Activated CD4-positive, alpha-beta memory T cell treated with anti-CD3 and anti-CD28 coated beads for 36 hours (primary cell): ENCODE measurements at places on chromosomes 16 and 17.
A peak's percentile ranks its signal among the peaks of the same experiment; 100 is the strongest.

- peak; percentile 50 for DNase-seq
Observed at GRCh38 chr16:89330177-89330856, 112.8 kb downstream of the ZNF778 start.

- DNase-seq, result no peak
Observed at GRCh38 chr17:1286379-1287106, 7.1 kb downstream of the TRARG1 start.

- DNase-seq, result no peak
Observed at GRCh38 chr16:25097276-25097975, 14.1 kb upstream of the LCMT1 start.

DNA sequence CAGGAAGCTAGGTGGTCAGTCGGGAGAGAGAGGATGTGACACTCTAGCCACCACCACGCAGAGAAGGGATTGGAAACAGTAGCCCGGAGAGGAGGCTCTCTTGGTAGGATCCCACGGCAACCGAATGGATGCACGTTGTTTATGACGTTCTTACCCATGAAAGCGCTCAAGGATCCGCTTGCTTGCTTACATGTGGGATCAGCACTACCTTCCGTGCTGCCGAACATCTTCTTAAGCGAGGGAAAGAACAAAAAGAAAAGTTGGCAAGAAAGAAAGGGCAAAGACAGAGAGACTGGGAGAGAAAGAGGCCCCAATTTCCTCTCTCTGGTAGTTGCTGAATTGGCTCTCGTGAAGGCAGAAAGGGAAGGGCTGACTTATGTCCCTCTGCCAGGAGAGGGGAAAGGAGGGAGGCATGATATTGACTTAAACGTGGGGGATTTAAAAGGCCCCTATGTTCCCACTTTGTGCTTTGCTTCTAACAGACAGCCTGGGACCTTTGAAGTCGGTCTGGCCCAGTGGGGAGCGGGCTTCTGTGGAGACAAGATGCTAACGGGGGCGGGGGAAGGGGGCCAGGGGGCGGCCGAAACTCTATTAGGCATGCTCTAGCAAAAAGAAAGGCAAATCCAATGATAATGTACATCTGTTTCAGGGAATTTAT, 35.4 kb downstream of the SNX20 start:
- DNase-seq, result no peak

DNA sequence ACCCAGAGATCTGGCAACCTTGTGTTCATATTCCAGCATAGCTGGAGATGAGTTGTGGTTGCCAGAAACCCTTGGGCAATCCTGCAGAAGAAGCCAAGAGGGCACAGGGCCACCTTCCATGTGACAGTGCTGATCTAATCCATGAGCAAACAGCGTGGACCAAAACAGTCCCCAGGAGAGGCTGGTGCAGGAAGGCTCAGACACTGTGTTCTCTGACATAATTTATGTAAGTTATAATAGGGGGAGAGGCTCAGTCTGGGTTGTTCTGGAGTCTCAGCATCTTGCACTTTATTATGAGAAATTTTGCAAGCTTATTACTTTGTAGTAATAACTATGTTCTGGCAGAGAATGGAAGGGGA, 273.9 kb downstream of the HAPSTR1 start:
- no peak for DNase-seq

DNA sequence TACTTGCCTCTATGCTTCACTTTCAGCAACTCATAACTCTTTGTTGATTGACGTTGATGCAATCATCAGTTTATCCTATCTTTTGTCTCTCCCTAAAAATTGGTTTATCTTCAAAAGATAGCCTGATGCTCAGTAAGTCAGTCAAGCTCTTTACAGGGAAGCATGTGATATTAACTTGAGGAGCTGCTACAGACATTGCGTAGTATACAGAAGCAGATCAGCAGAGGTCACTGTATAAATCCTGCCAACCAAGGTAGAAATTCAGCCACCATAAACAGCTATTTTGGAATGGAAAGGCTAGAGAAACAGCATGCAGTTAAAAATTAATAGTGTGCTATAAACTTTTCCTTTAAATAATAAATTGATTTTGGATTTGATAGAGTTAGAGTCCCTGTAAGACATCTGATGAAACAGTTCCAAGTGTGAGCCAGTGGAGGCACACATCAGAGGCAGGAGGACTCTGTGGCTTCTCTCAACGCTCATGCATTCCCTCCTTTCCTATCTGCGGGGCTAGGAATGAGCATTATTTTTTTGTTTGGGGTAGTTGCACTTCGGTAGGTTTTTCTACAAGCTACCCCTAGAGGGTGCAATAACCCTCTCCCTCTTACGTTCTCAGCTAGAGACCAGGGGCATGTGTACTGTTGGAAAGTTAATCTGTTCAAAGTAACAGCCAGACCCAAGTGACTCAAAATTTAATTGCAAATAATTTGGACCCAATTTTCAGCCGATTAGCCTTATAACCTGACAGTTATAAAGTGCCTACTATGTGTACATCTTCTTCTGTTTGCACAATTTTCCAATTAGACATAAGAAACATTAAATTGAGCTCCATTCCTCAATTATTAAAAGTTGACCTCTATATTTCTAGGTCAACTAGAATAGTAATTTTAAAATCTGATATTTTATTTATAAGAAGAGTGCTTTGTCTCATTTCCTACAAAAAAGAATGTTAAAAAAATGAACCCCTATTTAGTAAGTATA, 647.7 kb upstream of the SOX9 start:
- DNase-seq, result no peak

DNA sequence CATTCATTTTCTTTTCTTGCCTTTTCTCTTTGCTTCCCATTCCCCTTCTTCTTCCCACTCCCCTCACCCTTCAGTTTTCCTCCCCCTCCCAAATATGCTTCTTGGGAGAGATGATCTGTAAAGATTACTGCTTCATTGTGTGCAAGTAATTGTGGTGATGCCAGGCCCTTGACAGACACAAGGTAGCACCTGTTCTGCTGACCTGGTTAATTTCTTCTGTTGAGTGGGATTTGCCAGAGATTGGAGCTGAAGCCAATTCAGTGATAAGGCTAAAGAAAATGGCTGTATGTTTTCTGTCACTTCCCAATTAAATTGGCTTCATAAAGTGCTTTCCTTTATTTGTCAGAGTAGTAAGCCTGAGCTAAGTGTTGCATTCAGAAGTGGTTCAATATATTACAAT, 44.5 kb downstream of the AATF start:
- no peak for DNase-seq

- DNase-seq, result no peak
Observed at GRCh38 chr17:4476017-4476416, 22.7 kb upstream of the SPNS2 start.

GRCh38 chr17:43953746-43954145, at the start of gene PYY:
PYY (minus strand) TSS chr17:43953940; CDS start chr17:43953483, 457 bp downstream.
- no peak for DNase-seq

GRCh38 chr17:5769593-5770354, 185.5 kb upstream of the NLRP1 start:
- DNase-seq, result no peak

- no peak for DNase-seq
Observed at GRCh38 chr17:18262641-18263040, 2.2 kb downstream of the MIEF2 start.

DNA sequence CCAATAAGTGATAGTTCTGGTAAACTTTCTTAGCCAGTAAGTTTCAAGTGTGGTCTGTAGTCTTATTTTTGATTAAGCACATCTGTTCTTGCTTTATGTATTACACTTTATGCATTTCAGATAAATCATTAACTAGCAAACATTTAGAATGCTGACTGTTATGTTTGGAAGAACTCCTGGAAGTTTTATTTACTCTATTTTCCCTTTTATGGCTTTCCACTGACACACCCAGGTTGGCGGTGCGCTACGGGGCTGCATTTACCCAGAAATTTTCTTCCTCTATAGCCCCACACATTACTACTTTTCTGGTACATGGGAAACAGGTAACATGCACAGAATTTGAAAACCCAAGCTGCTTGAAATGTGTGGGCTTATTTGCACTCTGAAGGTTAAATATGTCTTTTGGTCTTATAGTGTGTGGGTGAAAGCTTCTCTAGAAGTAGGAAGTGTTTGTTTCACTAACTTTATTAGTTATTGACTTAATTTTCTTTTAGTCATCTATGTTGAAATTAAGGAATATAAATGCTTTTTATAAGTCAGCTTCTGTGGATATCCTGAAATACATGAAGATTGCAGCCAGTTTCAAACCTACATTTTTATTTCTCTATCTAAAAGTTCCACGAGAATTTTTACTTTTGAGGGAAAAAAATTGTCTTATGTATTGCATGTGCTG, 203.7 kb downstream of the PHKB start:
- DNase-seq, result no peak

DNA sequence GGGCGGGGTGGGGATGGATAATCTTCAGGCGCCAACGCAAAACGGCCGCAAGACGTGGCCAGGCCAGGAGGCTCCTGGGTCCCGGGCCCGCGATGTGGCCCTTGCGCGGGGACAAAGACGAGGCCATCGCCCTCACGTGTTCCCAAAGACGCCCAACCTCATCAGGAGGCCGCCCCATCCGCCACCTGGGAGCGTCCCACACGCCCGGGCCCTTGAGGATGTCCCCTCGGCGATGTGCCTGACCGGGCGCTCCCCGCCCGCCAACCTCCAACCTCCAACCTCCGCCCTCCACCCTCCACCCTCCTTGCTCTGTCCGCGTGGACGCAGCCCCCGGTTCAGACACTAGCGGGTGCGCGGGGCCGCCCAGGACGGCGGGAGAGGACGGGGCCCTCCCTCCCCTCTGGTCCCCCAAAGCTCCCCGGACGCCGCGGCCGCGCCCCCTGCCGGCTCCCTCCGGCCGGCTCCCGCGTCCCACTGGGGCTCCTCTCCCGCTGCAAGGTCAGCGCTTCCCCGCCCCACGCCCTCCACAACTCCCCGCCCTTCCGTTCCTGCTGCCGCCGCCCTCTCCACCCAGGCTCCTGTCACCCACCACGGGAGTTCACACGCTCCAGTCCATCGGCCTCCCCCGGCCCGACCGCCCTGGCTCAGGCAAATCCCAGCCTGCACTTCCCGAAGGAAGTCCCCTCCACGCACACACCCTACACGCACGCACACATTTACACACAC, 250.8 kb upstream of the RPL38 start:
- peak; percentile 53 for DNase-seq

GRCh38 chr17:52064791-52065211, 93.7 kb downstream of the CA10 start:
- DNase-seq, result no peak

DNA sequence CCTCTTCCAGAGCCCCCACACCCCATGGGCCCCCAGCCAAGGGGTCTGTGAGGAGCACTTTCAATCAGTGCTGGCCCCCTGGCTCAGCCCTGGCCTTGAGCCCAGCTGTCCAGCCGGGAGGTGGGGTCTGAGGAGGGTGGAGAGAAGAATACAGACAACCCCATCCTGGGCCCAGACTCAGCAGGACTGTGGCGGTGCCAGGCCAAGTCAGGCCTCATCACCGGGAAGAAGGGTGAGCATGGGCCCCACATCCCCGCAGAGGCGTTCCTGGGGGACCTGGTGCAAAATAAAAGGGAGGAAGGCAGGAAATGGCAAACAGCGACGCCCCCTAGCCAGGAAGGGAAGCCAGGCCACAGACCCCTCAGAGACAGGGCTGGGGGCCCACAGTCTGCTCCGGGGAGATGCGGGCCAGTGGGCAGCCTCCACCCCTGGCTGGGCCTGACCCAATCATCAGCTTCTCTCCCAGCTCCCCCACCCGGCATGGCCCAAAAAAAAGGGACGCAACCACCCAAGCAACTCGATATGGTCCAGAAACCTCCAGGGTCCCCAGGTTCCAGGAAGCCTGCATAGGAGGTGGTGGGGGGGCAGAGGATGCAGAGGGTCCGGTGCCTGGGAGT, 20.6 kb downstream of the ZNF423 start:
- DNase-seq, result no peak

DNA sequence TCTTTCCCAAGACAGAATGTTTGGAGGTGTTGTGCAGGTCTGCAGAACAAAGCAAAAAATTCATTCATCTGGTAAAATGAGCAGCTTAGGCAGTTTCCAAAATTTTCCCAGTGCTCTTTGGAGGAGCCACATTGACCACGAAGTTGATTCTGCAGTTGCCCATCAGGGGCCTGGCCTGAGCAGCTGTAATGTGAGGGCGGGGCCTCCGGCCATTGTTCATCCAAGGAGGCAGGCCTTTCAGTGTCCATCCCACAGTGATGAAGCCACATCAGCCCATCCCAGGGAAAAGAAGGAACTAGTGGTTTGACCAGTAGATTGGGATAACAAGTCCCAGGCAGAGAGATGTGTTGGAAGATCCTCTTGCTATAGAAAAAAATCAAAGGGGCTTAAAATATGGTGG, 10.1 kb downstream of the UBFD1 start:
- DNase-seq, result no peak

DNA sequence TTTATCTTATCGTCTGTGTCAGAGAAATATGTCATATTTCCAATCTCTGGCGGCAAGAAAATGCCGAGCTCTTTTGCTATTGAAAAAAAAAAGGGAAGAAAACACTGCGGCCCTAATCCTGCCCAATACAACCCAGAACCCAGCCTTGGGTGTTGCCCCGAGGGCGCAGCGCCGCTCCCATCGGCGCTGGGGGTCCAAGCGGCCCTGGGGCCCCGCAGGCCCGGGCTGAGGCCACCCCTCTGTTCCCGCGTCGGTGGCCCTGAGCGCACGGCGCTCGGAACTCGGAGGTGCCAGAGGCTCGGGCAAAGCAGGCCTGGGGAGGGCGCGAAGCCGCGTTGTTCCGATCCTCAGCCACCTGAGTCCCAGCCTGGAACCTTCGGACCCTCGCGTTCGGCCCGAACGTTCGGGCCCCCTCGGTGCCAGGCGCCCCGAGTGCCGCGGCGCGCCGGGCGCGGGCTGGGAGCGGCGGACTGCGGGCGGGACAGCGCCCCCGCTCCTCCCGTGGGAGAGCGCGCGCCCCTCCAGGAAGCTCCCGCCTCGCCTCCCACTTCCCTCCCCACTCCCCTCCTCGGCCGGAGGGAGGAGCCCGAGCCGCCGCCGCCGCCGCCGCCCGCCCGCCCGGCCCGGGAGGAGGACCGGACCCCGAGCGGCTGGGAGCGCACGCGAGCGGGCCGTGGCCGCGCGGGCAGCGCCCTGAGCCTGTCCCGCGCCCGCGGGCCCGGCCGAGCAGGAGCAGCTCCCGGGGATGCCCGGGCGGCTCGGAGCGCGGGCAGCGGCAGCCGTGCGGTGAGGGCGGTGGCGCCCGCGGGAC, at the start of gene CPNE2:
CPNE2 (plus strand) TSS at position 609 of the 811 bp plus-strand sequence. CDS start 18,160 bp downstream, outside the sequence.
- DNase-seq, result peak; percentile 52

DNA sequence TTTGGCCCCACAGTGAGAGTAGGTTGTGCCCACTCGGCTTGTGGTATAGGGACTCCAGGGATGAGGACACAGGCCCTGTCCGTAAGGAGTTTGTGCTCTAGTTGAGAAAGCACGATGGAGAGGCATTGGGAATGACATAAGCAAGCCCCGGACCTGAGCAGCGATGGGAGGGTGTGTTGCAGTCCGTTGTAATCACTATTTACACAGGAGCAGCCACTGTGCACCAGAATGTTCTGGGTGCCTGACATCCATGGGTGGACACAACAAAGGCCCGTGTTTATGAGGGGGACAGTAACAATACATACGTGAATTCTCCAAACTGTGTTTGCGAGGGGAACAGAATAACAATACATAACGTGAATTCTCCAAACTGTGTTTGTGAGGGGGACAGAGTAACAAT, 86.8 kb downstream of the NPIPB11 start:
- no peak for DNase-seq
